ENCODE measurements at places on chromosomes 12 and 14.

- H3K27ac ChIP-seq: peak overlapping the region; percentile 79
- DNase-seq: no peak
- no peaks in the 10 kb centered on the region for H3K27me3 ChIP-seq
- peaks cover 39% of the 10 kb centered on the region for H3K4me1 ChIP-seq
- H3K36me3 ChIP-seq: no peaks in the 10 kb centered on the region
Observed at GRCh38 chr12:94643606-94644005, 6.8 kb downstream of the TMCC3 start.

GRCh38 chr14:66254038-66254437 is 232.1 kb upstream of the CCDC196 start:
- H3K4me3 ChIP-seq: no peak overlapping the region
- no peaks in the 10 kb centered on the region for H3K4me1 ChIP-seq
- H3K27me3 ChIP-seq: no peaks in the 10 kb centered on the region
- no peak for DNase-seq
- H3K27ac ChIP-seq: no peak overlapping the region
- H3K36me3 ChIP-seq: no peaks in the 10 kb centered on the region

DNA sequence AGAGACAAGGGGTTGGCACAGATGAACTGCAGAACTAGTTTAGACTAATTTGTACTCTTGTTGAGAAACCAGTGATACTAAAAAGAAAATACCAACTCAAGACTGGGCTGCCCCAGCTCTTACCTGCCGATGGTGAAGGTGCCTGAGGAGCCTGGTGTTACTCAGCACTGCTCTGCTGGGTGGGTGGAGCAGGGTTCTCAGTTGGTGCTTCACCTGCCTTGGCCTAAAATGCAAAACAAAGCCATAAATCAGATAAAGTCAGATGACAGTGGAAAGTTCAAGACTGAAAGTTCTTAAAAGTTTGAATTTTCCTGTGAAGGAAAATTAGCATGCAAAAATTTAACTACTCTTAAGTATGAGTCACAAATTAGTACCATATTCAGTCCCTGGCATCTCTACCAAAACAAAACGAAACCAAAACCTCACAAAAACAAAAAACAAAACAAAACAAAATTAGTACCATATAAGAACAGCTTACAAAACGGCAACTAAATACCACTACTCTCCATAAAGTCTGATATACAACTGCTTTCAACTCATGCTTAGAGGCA is 21.9 kb downstream of the YBX3 start:
- peaks cover 5% of the 10 kb centered on the region for H3K36me3 ChIP-seq
- no peak overlapping the region for H3K27ac ChIP-seq
- H3K4me1 ChIP-seq: no peaks in the 10 kb centered on the region
- H3K27me3 ChIP-seq: no peaks in the 10 kb centered on the region
- no peak for DNase-seq

GRCh38 chr12:13368971-13369370 is 172.4 kb downstream of the EMP1 start:
- H3K36me3 ChIP-seq: no peaks in the 10 kb centered on the region
- H3K4me1 ChIP-seq: no peaks in the 10 kb centered on the region
- no peak for DNase-seq
- no peak overlapping the region for H3K4me3 ChIP-seq

DNA sequence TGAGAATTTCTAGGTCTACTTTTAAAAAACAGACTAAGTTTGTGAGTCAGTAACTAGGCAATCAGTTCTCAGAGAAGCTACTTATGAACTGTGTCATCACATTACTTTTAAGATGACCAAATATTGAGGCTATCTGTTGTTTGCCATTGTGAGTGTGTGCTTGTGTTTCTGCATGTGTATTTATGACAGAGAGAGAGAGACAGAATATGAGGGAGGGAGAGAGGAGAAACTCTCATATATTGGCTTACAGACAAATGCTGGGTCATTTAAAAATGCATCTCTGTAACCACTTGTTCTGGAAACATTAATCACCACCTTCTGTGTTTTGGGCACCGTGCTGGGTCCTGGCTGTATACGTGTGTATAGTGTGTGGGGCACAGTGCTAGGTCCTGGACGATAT is 161.5 kb upstream of the FRMD6 start:
- peaks cover 8% of the 10 kb centered on the region for H3K4me1 ChIP-seq
- no peaks in the 10 kb centered on the region for H3K36me3 ChIP-seq
- H3K27me3 ChIP-seq: no peaks in the 10 kb centered on the region

Data from endothelial cell of umbilical vein (primary cell).